SJSA1 (cell line): ENCODE measurements at places on chromosomes 3 and 15. TPM values are rescaled to one million over a fixed set of nuclear protein-coding genes. Genes with fewer than 3 reads are reported as not detected.

- no peaks in the 10 kb centered on the region for H3K27me3 ChIP-seq
- peak; percentile 22 for DNase-seq
- no peaks in the 10 kb centered on the region; the same call in 1 of the 2 replicates for H3K4me1 ChIP-seq
- no peak overlapping the region; the same call in 1 of the 2 replicates for H3K27ac ChIP-seq
- H3K36me3 ChIP-seq, result no peaks in the 10 kb centered on the region; the same call in 1 of the 2 replicates
These were observed 97.3 kb downstream of the ISL2 start for GRCh38 chr15:76433798-76434400.

- peak; percentile 67 for DNase-seq
- H3K36me3 ChIP-seq, result peaks cover 17% of the 10 kb centered on the region
- peaks cover 27% of the 10 kb centered on the region for H3K4me1 ChIP-seq
These were observed 1.8 kb upstream of the ZMYND10 start for GRCh38 chr3:50347187-50347813.

DNA sequence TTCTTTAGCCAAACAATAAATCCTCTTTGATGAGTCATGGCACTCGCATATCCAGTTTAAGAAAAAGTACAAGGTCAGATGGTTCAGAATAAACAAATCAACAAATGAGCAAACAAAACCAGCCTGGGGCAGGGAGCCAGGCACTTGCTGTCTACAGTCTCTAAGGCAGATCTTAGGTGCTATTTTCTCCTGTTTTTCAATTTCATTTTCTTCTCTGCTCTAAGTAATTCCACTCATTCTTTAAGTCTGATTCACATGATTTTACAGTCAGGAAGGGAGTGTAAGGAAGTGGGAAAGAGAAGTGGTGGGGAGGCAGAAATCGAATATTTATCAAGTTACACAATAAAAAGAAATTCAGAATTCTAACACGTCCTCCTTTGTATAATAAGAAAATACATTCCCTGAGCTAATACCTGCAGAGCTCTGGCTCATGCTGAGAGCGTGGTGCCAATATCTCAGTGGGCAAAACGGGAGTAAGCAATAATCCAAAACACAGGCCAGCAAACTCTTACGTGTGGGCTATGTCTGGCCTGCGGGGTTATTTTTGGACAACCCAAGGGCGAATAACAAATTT lies 298.6 kb downstream of the ADAMTS17 start:
- peak; percentile 73 for DNase-seq
- H3K27me3 ChIP-seq, result no peaks in the 10 kb centered on the region
- H3K4me3 ChIP-seq, result 0 out of 2 replicates have a peak overlapping the region, but pooled peaks have one; percentile 0

- peak overlapping the region; percentile 92 for H3K4me3 ChIP-seq
- DNase-seq, result no peak
- peak overlapping the region; percentile 90 for H3K27ac ChIP-seq
- peaks cover 22% of the 10 kb centered on the region for H3K36me3 ChIP-seq
- peaks cover 17% of the 10 kb centered on the region for H3K4me1 ChIP-seq
These were observed 915 bp upstream of the APH1B start for GRCh38 chr15:63276342-63277037.

DNA sequence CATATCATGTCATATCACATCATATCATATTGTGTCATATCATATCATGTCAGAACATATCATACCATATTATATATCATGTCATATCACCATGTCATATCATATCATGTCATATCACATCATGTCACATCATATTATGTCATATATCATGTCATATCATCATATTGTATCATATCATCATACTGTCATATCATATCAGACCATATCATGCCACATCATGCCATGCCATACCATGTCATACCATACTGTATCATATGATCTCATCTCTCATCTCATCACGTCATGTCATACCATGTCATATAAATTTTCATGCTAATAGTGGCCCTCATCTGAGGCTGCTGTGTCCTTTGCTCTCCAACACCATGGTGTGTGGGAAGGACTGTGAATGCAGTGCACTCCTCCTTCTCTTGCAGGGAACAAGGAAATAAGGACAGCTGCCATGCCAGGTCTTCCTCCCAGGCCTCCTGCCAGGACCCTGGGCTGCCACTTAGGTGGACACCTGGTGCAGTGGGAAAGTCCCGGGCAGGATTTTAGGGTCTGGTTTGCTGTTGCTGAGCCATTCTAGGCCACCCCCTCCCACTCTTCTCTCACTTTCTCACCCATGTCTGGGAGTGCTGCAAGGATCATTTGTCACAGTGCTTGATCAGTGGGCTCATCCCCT lies 72.4 kb upstream of the TRPM1 start:
- no peaks in the 10 kb centered on the region for H3K27me3 ChIP-seq
- no peaks in the 10 kb centered on the region for H3K36me3 ChIP-seq
- no peak overlapping the region for H3K27ac ChIP-seq
- no peak overlapping the region for H3K4me3 ChIP-seq
- DNase-seq, result no peak

DNA sequence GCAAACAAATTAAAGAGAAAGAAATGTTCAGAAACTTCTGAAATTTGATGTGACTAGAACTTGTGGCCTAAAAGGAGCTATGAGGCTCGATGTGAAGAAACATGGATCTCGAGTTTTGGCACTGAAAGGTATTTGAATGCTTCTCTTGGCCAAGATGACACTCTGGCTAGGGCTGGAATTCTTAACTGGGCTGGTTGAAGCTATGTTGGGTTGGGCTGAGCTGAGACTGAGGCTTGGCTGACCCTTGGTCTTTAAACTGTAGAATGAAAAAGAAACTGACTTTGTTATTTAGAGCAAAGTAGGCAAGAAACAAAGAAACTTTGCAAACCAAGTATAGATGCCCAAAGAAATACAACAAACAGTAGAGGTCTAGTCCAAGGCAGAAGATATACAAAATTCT lies 28.1 kb upstream of the CLDN16 start:
- no peaks in the 10 kb centered on the region for H3K36me3 ChIP-seq
- no peaks in the 10 kb centered on the region for H3K4me1 ChIP-seq
- DNase-seq, result no peak

DNA sequence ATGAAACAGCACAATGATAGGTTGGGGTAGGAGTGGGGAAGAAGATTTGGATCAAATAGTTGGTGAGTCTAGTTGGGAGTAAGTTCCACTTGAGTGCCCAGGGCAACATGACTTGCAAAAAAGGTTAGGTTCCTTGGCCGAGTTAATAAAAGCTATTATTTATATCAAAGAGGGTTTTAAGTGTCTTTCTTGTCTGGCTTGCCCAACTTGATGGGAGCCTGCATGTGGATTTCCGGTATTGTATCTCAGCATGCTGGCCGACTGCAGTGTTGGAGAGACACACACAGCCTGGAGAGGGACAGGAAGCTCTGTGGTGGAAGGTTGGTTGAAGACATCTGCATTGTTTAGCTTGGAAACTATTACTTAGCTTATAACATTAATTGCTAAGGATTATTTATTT lies 449.5 kb upstream of the TBL1XR1 start:
- H3K4me3 ChIP-seq, result no peak overlapping the region
- no peak for DNase-seq
- H3K36me3 ChIP-seq, result no peaks in the 10 kb centered on the region
- no peaks in the 10 kb centered on the region for H3K4me1 ChIP-seq
- H3K27me3 ChIP-seq, result no peaks in the 10 kb centered on the region

Gene NR1I2
- 0.08 TPM in 1 of 2 replicates, not detected in the other for total RNA-seq

Gene FBXW12
- total RNA-seq, result not detected in 2 replicates

Gene RTP2
- total RNA-seq, result not detected in 2 replicates

Gene ADGRG7
- total RNA-seq, result not detected in 2 replicates
